Tongue (tissue), 3 donors: ENCODE measurements at places on chromosomes 2 and 18. TPM values are rescaled to one million over a fixed set of nuclear protein-coding genes. Genes with fewer than 3 reads are reported as not detected.

DNA sequence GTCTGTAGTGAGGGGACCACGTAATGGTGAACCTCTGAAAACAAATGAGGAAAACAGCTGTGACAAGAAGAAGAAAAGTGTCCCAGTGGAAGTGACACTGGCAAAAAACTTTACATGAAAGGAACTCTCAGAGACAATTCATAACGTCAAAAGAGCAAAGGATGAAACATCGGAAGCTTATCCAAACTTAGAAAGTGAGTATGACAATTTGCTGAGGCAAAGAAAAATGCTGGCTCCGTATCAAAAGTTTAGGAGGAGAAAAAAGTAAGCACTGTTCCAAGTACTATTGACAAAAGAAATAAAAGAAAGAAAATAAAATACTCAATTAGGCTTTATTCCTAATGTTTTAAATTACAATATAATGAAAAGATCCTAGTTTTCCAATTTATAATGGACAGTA, 91.3 kb downstream of the NOL10 start:
- DNase-seq, result no peak

The INHBB gene
- total RNA-seq, result 2.8 TPM

- no peak for DNase-seq
These were observed 83.7 kb downstream of the FMNL2 start for GRCh38 chr2:152418688-152419087.

The OR6B2 gene
- not detected for total RNA-seq

DNA sequence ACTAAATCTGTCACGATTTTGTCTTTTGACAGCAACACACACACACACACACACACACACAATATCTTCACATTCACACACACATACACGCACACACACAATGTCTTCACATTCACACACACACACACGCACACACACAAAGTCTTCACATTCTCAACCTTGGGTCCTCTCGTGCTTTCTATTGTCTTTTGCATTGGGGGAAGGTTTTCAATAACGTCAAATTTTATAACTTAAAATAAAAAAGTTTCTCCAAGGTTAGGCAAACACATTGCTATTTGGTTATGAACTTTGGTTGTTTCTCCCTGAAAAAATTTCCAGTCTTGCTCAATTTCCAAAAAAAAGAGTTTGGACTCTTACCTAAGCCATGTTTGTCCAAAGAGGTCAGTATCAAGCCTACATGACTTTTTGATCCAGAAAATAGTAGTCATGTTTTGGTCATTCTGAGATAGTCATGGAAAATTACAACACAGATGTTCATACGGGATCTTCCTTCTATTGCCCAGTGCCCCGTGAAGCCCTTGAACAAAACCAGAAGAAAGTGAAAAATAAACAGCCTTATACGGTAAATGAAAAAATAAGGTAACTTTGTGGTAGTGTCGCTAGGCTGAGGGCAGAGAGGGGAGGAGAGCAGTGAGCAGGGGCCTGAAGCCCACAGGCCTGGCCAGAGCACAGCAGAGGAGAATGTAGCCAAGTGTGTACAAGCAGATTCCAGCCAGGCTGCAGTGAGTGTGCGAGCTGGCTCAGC, 542.8 kb upstream of the ID2 start:
- DNase-seq, result no peak

DNA sequence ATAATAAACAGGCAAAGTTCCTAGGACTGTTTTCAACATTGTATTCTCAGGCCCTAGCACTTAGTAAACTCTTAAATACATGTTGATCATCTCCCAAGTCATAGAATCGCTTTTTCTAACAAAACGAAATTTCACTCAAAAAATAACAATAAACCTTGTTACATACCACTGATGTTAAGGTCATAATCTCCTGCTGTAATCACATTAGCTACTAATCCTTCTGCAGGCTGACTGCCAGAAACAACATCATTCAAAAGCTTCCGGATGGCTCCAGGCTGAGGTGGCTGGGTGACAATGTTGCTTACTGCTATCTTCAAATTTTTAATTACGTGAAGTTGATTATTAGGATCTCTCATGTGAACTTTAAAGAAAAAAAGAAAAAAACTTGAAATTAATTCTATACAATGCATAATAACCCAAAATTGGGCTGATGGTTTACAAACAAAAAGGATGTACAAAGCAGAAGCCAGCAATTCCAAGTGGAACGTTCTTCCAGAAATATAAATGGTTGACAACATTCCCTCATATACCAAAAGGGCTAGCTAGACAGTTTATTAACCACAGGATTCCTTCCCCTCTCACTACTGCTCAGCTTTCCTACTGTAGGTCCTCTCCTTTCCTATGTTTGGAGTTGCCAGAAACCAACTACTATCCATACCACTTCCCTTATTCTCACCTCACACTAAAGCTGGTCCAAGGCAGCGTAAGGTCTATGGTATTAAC, 11.6 kb downstream of the TRAPPC8 start:
- no peak for DNase-seq
